Sciatic nerve (tissue), 2 donors: ENCODE measurements at places on chromosomes 11 and 22. TPM values are rescaled to one million over a fixed set of nuclear protein-coding genes. Genes with fewer than 3 reads are reported as not detected.

MN1 gene
- 10.4 TPM for total RNA-seq

SLC22A25 gene
- total RNA-seq = not detected

CLMP gene
- total RNA-seq = 74.6 TPM

IMMP1L gene
- total RNA-seq = 18.8 TPM

CCND1 gene
- 192 TPM for total RNA-seq

RAG1 gene
- 0.67 TPM for total RNA-seq

GRM5 gene
- 0.13 TPM for total RNA-seq

CYP2D6 gene
- 2.0 TPM for total RNA-seq

TREH gene
- total RNA-seq = not detected

CLCF1 gene
- 7.5 TPM for total RNA-seq

SHANK2 gene
- 3.7 TPM for total RNA-seq

BACE1-AS gene
- 13.2 TPM for total RNA-seq

KCNK7 gene
- total RNA-seq = 1.5 TPM

OR5B21 gene
- total RNA-seq = not detected

OR6M1 gene
- not detected for total RNA-seq

DUSP8 gene
- 8.9 TPM for total RNA-seq

APLNR gene
- total RNA-seq = 12.7 TPM

TRPM5 gene
- total RNA-seq = not detected

IGSF9B gene
- 13.5 TPM for total RNA-seq

CD3E gene
- total RNA-seq = 2.5 TPM

ENTHD1 gene
- total RNA-seq = 4.9 TPM

CLDN5 gene
- 136 TPM for total RNA-seq

SMC1B gene
- total RNA-seq = not detected

CECR2 gene
- 4.8 TPM for total RNA-seq

VPS51 gene
- total RNA-seq = 115 TPM

SCN2B gene
- total RNA-seq = 2.7 TPM

TRIM64C gene
- not detected for total RNA-seq

OR52A1 gene
- not detected for total RNA-seq
